ENCODE measurements at places on chromosomes 4 and X.

GRCh38 chrX:41445781-41446358 lies 1.3 kb upstream of the NYX start:
- no peak for DNase-seq

DNA sequence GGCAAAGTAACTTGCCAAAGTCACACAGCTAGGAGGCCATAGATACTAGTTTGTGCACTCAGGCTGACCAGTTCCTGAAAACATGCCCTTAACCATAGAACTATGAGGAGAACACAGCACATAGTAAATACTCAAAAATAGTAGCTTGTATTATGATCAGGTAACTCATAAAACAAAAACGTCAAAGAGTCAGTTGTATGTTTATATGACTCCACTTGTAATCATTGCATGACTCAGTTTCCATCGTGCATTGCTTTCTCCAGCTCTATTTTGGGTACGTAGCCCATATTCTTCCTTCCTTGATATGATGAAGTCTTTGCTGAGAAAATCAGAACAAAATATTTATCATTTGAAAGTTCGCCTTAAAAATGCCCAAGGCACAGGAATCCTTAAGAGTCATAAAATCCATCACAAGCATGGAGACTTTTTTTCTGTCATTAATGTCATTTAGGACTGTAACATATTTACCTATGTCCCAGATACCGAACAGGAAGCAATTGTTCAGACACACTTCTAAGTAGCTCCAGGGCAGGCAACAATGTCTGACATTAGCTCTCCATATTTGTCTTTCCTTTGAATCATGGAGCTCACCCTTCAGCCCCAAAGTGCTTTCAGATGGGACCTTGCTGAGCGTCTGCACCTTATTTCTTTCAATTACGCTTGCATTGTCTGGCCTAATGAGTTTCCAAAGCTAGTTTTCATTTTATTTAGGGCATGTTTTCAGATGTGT lies 11.2 kb upstream of the MID1 start:
- no peak for DNase-seq

GRCh38 chr4:111943796-111944203 lies 201.5 kb upstream of the FAM241A start:
- peak; percentile 42 for DNase-seq

GRCh38 chr4:44725726-44726037 lies 674 bp downstream of the GNPDA2 start:
- no peak for DNase-seq

DNA sequence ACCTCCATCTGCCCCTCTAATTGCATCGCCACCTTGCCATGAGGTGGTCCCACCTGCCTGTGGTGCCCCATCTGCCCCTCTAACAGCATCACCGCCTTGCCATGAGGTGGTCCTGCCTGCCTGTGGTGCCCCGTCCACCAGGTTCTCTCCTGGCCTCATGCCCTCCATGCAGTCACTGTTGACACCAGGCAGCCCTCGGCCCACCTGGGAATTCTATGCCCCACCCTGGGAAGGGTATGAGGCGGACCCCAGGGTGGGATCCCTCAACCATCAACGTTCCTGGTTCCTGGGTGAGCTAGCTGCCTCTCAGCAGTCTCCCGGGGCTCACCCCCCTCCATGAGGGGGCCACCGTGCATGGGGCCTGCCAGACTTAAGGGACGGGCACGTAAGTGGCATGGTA lies 38.9 kb downstream of the ACOX3 start:
- no peak for DNase-seq
